MV-4-11 (cell line): ENCODE measurements at places on chromosomes 16 and 17.

DNA sequence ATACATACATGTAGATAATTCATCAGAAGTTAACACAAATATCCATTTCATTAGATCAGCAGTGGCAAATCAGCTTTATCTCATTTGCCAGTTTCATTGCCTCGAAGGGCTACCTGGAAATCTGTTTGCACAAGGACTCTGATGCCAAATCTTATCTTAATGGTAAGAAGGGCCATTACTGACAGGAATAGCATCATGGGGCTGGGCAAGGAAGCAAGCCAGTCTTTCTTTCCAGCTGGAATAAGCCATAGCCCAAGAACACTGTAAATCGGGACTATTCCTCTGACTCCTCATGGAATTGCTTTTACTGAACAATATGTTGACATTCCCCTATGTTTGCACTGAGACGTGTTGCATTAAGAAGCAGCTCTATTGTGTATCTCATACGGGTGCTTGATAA, 101.4 kb upstream of the CLEC3A start:
- DNase-seq = no peak

GRCh38 chr17:31390748-31391495, 553 bp upstream of the RAB11FIP4 start:
- DNase-seq = no peak

DNA sequence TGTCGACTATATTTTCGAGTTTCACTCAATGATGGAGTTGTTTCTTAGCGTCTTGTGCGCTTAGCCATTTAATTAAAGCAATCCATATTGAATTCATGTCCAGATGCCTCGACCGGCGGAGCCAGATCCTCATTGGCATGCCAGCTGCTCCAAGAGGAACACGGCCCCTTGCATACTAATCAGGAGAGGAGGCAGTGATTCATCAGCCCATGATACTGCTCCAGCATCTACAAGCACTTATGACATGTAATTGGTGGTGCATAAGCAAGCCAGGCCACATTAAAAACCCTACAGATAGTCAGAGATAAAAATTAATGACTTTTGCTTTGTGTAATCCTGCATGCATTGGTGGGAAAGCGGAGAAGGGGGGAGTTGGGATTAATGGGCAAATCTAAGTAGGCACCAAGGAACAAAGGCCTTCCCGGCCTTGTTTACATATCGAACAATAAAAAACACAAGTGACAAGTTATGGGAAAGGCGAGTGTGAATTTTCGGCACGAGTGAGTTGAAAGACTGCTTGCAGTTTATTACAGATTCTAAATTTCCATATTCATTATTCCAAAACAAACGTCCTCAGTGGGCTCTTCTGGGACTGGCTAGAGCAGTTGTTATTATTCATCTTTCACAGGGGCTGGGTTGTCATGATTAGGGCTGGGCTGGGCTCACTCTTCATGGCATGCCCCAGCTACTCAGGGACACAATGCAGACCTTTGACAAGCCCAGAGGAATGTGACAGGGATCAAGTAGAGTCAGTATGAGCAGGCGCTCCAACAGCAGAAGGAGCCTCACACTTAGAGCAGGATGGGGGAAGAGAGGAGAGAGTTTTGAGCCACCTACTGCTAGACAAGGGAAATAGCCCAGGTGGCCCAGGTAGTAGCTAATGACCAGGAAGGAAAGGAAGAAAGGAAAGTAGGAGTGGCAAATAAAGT, 281.7 kb upstream of the ZFHX3 start:
- DNase-seq = no peak

- DNase-seq = peak; percentile 54
Measured at GRCh38 chr16:88430524-88431446, 22.3 kb upstream of the ZFPM1 start.

GRCh38 chr16:8893426-8893825, 11.3 kb downstream of the LITAFD start:
- no peak for DNase-seq
